Liver (tissue), 10 donors: ENCODE measurements at places on chromosomes 1 and 21. TPM values are rescaled to one million over a fixed set of nuclear protein-coding genes. Genes with fewer than 3 reads are reported as not detected.

Gene PDE9A
- 1.9 TPM for polyA plus RNA-seq

Gene ETV3L
- not detected for polyA plus RNA-seq

Gene PGD
- polyA plus RNA-seq, result 45.9 TPM

Gene ALX3
- not detected for polyA plus RNA-seq

Gene CYP4A22
- 64.6 TPM for polyA plus RNA-seq

Gene GNPAT
- 20.1 TPM for polyA plus RNA-seq

Gene PLA2G2D
- polyA plus RNA-seq, result not detected

Gene TMEM52
- 3.2 TPM for polyA plus RNA-seq

Gene DMBX1
- polyA plus RNA-seq, result not detected

Gene AK2
- polyA plus RNA-seq, result 101 TPM

Gene TESK2
- polyA plus RNA-seq, result 3.8 TPM

Gene TAS1R1
- not detected for polyA plus RNA-seq
